ENCODE measurements at places on chromosomes 2 and 18.

DNA sequence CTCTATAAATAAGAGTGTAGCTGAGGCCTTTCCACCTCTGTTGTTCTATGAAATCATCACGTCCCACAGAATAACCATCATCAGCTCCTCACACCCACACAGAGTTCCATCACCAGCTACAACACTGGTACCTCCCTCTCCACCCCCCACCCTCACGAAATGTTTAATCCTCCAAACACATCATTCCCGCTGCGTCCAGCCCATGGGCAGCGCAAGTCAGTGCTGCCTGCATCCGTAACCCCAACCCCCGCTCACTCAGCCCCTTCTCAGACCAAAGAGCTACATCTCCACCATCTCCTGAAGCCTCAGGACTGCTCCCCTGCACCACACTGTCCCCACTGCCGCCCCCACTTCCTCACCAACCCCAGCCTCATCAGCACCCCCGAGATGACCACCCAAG lies 19.4 kb downstream of the DNMT3A start:
- no peak for DNase-seq

- DNase-seq: no peak
These were observed 120.6 kb downstream of the PIGN start for GRCh38 chr18:62066102-62066818.

DNA sequence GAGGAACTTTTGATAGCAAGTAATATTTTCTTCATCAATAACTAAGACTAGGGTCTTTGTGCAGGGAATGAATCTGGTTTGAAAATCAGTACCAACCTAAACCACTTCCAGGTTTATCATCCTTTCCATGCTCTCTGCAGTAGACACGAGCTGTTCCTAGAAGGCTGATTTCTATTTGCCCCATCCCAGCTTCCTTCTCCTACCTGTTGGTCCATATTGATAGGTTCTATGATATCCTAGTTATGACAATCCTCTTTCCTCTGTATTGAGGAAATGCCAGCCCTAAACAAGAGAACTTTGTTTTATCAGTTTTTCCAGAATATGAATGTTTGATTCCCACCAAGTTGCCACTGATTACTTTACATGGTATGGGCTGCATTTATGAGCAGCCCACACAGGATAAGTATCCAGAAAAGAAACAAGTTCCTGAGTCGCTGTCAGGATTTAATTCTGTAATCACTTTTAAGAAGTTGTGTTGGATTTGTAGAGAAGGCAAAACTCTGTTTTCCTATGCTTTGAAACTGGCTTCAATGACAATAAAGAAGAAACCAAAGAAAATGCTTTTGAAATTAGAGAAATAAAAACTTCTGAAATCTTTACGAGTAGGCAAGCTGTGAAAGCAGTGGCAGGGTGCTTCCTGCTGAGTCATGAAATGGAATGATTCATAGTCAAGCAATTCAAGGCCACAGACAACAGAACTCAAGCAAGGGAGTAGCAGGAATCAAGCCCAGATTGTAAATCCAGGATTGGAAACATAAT lies 37.3 kb upstream of the TANK start:
- no peak for DNase-seq

- no peak for DNase-seq
These were observed 178.4 kb upstream of the CDH20 start for GRCh38 chr18:61154866-61155265.

DNA sequence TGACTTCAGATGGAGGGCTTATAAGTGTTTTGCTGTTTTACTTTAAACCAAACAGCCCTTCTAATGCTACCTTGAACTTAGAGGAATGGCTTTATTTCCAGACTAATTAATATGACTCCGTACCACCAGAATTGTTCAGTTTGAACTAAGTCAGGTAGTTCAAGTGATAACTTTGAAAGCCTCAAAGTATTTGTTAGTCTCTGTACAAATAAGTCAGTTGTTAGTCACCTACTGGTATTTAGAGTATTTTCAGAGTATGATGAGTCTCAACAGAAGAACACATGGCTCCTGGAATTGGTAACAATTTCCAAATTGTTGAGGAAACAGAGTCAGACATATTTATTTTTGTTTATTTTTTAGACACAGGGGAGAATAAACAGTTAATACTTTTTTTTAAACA lies 381.8 kb upstream of the NRXN1 start:
- DNase-seq: no peak

DNA sequence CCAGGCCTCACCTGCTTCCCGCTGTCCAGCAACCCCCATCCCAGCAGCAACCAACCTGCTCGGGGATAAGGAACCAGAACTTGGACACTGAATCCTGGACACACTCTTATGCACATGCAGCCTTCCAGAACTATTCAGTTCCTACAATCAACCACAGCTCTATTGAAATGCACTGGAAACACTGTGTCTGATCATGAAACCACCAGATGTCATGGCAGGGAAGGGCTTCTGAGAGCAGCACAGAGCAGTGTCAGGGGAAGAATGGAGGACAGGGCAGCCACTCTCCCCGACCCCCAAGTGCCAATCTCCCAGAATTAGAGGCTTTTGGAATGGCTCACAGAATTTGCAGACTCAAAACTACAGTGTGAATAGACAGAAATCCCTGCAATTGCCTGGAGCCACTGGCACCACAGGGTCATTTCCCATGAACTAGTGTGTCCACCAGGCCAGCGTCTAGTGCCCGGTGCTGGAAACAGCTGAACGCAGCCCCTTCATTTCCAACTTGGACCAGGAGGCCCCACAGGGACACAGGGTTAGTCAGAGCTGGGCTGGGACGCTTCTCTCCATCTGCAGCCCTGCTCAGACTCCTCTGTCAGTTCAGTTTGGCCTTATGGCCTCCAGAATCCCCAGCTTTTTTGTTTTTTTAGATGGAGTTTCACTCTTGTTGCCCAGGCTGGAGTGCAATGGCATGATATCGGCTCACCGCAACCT lies 25.5 kb downstream of the MRPL35 start:
- no peak for DNase-seq

GRCh38 chr2:223396993-223397392 lies 205.2 kb downstream of the SCG2 start:
- no peak for DNase-seq

DNA sequence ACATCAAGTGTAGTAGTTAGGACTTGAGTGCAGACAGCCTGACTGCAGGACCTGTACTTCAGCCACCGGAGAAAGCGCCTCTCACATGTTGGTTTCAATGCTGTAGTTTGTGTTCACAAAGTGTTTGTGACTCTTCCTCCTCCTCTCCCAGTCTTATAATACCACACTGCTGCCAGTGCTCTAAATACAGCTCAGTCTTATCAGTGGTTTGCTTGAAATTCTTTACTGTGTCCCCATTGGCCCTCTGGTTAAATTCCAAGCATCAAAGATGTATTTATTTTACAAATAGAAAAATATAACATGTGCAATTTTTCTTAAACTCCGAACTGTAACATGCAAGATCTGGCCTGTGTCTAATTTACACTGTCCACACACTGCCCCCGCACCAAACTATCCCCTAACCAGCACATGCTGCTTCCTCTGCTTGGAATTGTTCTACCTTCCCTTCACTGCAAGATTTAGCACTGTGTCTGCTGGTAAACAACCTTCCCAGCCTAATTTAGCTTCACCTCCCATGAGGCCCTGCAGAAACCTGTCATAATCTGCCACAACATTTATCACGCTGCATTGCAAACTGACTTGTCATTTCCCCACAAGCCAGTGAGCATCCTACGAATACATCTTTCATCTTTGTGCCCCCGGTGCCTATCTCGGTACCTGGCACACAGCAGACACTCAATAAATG lies 77.1 kb downstream of the SUMO1 start:
- no peak for DNase-seq

- no peak for DNase-seq
These were observed 9.3 kb upstream of the PTMA start for GRCh38 chr2:231699006-231699405.

DNA sequence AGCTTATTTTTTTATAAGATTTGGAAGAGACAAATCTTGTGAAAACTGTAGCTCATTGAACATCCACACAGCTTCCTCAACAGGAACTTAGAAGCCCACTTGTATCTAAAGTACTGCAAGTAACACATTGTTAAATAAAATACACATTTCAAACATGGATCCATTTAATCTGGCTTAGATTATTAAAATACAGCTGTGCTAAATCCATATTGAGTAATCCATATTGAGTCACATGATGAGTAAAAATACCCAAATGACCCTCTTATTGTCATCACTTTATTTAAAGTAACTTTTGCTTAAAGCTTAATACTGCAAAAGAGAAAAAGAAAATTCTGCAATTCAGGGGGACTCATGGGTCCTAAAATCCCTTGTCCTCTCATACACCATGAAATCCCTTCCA lies 133.3 kb downstream of the OSR1 start:
- no peak for DNase-seq

DNA sequence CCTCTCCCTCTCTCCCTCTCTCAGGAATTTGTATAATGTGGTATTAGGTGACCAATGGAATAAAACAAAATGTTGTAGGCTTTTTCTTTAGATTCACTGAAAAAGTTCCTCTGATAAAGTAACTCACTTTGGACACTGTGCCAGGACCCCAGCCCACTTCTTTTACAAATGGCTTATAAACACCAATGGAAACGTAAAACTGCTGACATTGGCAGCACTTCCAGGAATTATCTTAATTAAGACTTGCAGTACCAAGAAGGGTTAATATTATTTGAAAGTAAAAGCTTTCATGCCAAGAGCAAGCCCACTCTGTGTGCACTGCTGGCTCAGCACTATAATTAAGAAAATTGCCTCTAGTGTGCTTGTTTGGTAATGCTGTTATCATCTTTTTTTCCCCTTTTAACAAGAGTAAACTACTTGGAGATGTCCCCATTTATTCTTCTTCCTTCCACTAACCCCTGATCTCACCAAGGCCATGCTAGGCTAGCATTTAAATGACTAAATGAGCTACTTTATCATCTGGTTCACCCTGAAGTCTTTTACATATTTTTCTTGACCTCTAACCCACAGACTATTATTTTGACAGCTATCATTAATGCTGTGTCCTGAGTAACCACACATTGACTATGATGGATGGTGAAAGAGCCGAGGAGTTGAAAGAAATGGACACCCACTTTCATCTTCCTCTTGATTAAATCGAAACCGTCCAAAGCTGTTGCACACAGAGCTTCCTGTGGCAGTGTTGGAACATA lies 232.2 kb upstream of the ETAA1 start:
- no peak for DNase-seq

- no peak for DNase-seq
These were observed 32.3 kb downstream of the CCNT2 start for GRCh38 chr2:134950886-134951285.

DNA sequence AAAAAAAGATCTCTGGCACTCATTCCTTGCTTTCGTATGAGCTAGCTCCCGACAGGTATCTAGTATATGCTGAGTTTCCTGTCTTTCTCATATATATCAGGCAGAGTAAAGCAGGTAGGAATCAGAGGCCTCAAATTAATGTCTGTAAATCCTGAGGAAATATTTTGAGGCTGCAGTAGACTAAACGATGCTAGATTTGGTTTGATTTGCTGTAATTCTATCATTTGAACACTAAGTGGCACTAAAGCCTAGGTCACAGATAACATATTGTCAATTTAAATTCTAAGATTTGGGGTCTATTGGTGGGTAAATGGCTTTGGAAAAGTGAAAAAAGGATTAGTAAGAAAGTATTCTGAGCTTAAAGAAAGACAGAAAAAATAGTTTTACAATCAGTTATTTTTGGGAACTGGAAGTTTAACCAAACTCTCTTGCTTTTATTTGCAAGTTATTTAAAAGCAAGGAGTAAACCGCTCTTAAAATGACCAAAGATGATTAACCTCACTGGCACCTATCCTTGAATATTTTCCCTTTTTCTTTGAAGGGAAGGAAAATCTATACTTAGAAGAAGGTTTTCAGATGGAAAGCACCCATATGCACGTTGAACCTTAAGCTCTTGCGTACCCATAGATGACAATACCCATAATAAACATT lies 37.6 kb upstream of the SLC4A10 start:
- DNase-seq: no peak

DNA sequence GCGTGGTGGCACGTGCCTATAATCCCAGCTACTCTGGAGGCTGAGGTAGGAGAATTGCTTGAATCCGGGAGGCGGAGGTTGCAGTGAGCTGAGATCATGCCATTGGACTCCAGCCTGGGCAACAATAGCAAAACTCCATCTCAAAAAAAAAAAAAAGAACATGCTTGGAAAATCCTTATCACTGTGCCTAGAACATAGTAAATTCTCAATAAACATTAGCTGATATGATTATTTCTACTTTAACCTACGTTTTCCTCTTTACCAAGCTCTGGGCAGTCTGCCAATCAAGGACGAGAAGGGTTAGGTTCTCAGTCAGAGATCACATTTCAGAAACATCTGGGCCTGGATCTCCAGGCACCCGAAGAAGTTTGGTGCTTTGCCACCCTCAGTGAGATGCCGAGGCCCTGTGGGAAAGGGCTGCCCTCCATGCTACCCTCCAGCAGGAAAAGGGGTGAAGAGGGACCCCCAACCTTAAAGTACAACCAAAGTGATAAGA lies 107.7 kb downstream of the BCL11A start:
- no peak for DNase-seq

DNA sequence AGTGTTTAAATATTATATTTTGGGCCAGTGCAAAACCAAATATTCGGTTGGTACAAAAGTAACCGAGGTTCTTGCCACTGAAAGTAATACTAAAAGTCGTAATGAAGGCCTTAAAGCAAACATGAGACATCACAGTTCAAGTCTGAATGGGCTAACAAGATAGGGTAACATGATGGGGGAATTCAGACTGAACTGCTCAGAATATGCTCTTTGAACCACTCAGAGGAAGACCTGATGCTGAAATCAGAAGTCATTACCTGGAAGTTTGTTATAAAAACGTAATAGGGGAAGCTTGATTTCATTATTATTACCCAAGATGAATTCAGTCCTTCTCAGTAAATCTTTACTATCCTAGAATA lies 26.6 kb downstream of the CDKL4 start:
- DNase-seq: no peak

DNA sequence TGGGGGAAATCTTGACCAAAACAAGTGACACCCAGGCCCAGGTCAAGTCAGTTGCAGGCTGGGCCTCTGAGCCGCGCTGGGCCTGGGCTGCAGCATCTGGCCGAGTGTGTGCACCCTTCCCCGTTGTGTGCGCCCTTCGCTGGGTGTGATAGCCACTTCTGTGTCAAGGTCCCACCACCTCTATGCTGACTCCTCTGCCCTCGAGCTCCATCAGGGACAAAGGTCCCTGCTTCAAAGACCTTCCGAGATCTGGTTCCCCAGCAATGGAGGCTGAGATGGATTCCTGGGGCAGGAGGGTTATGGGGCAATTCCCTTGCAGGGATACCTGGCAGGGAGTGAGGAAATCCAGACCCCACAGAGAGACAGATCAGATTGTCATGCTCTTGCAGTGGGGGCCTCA lies 93.6 kb downstream of the PIEZO2 start:
- DNase-seq: no peak

GRCh38 chr18:46859855-46860254 lies 57.5 kb downstream of the PIAS2 start:
- DNase-seq: no peak

- no peak for DNase-seq
These were observed 56.9 kb upstream of the ALKAL2 start for GRCh38 chr2:344811-345210.

GRCh38 chr2:106745468-106745867 lies 140.5 kb downstream of the ST6GAL2 start:
- no peak for DNase-seq

GRCh38 chr2:101374821-101375561 lies 12.3 kb downstream of the CREG2 start:
- DNase-seq: no peak

GRCh38 chr2:193679847-193680246 lies 1485.1 kb upstream of the TMEFF2 start:
- DNase-seq: no peak
